ENCODE measurements at places on chromosomes 13 and 19.
A peak's percentile ranks its signal among the peaks of the same experiment; 100 is the strongest.

- DNase-seq: no peak
Measured at GRCh38 chr19:54114340-54115108, 933 bp downstream of the TFPT start.

DNA sequence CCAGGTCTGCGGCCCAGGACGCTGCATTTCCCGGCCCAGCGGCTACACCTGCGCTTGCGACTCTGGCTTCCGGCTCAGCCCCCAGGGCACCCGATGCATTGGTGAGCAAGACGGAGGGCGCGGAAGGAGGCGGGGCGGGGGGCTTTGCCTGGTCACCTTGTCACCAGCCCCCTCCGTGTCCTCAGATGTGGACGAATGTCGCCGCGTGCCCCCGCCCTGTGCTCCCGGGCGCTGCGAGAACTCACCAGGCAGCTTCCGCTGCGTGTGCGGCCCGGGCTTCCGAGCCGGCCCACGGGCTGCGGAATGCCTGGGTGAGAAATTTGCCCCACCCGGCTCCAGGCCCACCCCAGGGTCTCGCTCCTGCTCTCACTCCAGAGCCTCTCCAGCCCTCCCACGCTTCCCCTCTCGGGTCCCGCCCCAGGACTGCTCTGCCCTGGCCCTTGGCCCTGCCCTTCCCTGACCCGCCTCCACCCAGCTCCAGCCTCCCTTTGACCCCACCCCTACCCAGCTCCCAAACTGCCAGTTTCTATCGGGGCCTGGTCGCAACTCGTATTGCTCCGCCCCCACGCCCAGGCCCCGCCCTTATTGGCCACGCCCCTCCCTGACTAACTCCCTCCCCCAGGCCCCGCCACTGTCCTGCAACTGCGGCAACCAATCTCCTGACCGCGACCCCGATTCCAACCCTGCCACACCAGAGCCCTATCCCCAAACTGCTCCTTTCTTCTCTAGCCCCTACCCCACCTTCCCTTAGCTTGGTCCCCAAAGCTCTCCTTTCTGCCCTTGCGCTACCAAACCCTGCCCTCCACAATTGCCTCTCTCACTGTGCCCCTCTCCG, 8.6 kb downstream of the LTBP4 start:
- no peak for DNase-seq

DNA sequence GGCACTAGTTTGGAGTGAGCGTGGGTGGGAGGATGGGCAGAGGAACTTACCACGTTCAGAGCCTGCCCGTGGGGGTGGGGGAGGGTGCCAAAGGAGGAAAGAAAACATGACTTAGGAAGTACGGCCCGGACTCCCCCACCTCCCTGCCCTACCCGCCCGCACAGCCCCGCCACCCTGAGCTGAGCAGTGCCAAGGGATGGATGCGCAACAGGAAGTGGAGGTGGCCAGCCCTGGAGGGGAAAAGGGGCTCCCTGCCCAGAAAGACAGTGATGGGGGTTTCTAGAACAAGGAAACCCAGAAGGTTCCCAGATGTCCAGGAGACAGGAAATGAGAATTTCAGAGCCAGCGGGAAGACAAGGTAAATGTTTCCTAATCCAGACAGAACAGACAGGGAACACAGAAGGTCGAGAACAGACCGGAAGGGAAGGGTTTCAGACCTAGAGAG, 6.3 kb downstream of the TEAD2 start:
- DNase-seq: no peak

DNA sequence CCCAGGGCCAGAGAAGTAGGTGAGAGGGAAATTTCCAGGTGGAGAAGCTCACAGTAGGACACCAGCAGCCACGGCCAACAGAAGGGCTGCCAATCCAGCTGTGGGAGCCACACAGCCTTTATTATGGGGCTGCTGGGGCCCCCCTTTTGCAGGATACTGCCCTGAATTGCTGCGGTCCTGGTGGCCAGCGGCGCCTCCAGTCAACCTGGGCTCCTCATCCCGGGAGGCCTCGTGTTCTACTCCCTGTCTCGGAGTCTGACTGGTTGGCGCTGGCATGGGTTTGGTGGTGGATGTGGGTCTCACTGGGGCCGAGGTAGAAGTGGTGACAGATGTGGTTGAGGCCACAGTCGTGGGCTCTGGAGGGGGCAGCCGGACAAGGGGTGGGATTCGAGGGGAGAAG, 4.1 kb downstream of the LYPD3 start:
- no peak for DNase-seq

DNA sequence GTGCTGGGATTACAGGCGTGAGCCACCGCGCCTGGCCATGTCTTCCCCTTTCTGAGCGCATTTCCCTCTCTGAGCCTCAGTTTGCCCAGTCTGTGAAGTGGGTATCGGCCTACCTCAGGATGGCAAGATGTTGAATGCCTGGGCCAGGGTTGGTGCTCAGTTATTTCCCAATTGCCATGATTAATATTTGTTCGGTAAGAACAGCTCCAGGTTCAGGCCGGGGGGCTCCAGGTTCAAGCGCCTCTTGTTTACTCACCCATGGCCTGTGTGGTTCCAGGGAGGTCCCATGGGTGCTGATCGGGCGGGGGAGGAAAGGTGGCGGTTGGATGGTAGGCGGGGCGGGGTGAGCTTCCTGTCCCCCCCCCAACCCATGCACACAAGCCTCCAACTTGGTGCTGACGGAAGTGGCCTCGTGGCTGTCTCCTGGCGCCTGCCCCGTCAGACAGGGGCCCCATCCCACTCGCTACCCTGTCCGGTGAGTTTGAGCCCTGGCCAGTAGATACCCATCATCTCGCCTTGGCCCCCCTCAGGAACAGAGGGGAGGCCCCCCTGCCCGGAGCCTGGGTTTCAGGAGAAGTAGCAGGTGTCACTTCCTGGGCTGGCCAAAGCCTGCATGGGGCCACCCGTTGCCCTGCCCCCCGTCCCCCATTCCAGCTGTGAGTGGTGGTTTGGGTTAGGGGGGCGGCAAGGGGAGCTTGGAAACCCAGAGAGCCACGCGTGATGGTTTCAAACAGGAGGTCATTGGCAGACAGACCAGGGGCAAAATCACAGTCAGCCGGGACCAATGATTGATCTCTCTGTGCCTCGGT, at the start of gene FCHO1:
TSS of gene FCHO1 (plus strand) at position 375 of the 809 bp plus-strand sequence. CDS start 3,688 bp downstream, outside the sequence.
- DNase-seq: no peak

- no peak for DNase-seq
Measured at GRCh38 chr13:40181203-40181845, 485.1 kb downstream of the FOXO1 start.

GRCh38 chr13:75492389-75492788, 10.4 kb upstream of the TBC1D4 start:
- no peak for DNase-seq

- no peak for DNase-seq
Measured at GRCh38 chr19:55308281-55308680, 16.9 kb downstream of the TMEM150B start.

- peak; percentile 32 for DNase-seq
Measured at GRCh38 chr13:50676602-50677001, 166.9 kb downstream of the DLEU7 start.

GRCh38 chr19:34256835-34257558, 2.6 kb downstream of the GARRE1 start:
- no peak for DNase-seq

DNA sequence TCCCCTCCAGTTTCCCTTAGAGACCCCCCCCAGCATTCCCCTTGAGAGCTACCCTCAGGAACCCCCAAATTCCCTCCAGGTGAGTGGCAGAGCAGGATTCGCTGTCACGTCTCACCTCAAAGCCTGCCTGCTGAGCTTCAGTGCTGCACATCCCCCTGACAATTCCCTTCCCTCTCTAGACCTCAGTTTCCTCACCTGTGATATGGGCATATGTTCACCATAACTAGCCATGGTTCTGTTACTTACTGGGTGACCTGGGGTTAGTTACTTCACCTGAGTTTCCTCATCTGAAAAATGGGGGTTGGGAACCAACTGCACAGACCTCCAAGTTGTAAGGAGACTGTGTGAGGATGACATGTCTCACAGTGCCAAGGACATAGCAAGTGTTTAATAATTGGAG, 75.5 kb downstream of the RYR1 start:
- no peak for DNase-seq

DNA sequence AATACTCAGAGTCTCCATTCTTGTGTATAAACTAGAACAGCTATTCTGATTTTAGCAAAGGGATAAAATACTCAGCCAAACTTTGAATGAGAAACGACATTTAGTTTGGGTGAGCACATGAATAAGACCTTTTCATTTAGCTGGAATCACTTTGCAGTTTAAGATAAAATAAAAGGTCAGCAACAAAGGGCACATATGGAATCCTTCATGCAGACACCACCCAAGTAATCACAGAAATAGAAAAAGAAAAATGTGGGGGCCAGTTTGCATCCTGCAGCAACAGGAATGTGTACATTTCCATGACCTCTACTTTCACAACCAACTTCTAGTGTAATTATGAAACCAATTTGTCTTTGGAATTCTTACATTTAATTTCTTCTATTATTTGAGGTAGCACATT, 1637.4 kb downstream of the PCDH9 start:
- DNase-seq: no peak

DNA sequence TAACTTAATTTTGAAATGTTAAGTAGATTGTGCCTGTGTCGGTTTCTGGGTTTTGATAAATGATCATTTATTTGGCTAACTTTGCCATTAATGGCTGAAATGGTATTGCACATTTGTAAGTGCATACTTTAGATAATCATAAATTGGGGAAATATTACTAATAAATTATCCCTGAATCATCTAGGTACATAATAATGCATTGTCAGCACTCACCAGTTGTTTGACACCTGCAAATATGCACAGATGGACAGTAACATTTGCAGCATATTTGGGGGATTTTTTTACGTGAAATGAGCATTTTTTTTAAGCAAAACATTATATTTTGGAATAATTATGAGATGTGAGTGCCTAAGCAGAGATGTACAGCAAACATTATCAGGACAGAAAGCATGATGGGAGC, 41.0 kb downstream of the LSM14A start:
- DNase-seq: no peak

- DNase-seq: peak; percentile 31
Measured at GRCh38 chr19:1860042-1860775, 3.2 kb downstream of the KLF16 start.

DNA sequence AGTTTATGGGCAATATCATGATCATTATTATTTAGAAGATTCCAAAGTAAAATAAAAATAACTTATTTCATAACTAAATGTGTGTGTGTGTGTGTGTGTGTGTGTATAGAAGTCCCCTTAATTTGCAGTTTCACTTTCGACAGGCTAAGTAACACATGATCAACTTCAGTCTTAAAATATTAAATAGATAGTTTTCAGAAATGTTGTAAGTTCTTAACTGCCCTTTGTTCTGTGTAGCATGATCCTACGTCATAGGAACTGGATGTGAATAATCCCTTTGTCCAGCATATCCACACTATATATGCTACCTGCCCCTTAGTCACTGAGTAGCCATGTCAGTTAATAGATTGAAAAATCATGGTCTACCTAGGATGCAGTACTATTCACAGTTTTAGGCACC, 1863.5 kb upstream of the PCDH20 start:
- no peak for DNase-seq

DNA sequence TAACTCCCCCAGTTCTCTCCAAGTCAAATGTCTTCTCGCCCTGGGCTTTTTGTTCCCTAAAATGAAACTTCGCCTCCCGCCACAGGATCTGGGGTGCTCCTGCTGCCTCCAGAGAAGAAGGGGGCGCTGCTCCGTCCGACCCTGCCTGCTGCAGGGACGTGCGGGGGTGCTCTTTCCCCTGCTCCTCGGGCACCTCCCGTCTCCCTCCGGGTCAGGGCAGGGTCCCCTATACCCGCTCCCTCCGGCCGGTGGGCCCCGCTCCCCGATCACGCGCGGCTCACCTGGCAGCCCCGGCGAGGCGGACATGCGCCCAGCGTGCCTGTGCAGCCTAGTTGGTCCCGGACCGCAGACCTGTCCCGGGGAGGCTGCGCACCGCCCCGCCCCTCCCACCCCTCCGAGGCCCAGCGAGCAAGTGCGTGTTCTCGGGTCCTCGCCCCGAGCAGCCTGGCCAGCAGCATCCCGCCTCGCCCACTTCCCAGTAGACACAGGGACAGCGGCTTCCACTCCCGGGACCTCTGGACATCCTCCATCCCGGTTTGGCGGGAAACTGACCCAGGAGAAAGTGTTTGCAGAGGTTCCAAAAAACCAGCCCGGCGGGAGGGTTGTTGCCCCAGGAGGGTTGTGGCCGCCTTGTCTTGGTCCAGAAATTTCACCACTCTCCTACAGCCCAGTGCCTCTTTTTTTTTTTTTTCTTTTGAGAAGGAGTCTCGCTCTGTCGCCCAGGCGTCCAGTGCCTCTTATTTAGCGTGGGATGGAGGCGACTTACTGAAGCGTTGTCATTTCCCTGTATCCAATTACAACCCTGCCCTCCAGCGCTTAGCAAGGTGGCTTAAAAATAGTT, at the start of gene OXGR1:
TSS of gene OXGR1 (minus strand) at position 460 of the 841 bp plus-strand sequence. CDS start 6,717 bp downstream, outside the sequence.
- DNase-seq: no peak

- no peak for DNase-seq
Measured at GRCh38 chr13:46934749-46935148, 37.9 kb upstream of the HTR2A start.

GRCh38 chr13:66879988-66880387, 350.1 kb downstream of the PCDH9 start:
- DNase-seq: no peak

- DNase-seq: no peak
Measured at GRCh38 chr19:53311897-53312296, 21.7 kb upstream of the ZNF845 start.

DNA sequence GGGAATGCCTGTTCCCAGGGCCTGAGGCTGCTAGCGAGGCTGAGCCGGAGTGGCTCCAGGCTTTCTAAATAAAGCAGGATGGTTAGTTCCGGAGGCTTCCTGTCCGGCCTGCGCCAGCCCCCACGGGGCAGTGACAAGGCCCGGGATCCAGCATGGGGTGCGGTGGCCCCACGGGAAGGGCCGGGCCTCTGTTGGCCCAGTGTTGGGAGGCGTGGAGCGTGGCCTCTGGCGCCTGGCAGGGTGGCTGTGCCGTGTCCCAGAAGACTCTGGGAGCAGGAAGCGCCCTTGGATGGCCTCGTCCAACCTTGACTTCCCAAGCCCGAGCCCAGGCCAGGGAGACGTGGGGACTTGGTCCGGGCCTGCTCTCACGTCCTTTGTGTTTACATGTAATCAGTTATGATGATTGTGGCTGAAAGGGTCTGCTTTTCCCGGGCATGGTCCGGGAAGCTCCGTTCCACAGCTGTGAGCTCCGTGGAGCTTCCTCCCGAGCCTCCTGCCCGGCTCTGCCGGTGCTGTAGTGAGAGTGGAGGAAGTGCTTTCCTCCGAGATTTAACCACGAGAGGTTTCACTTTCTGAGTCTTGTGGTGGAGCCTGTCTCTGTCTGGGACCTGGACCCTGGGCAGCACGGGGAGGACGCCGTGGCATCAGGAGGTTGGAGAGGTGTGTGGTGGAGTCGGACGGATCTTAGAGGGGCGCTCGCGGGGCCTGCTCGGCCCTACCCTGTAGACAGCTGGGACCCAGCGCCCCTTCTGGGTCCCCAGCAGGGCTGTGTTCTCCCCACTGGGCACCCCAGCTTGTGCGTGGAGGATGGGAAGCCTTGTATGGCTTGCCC, 4.6 kb downstream of the GNA11 start:
- no peak for DNase-seq
